ENCODE measurements at places on chromosomes 5 and 9.

GRCh38 chr9:136312436-136312835 is 8.5 kb upstream of the CCDC187 start:
- peak; percentile 20 for DNase-seq

DNA sequence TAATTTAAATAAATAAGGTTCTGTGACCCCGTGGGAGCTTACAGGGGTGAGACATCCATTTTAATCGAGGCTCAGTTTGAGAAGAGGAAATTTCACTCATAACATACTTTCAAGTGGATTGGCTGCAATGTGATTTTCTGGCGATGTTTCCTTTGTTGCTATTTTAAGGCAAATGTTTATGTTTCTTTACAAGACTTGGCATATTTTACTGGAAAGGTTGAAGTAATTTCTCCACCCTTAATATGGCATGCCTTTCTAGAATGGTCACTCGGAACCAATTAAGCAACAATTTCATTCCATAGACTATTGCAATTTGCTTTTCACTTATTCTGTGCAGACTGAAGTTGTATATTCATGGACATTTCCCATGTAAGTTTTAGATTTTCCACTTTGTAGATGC is 438.0 kb upstream of the WWC1 start:
- no peak for DNase-seq

DNA sequence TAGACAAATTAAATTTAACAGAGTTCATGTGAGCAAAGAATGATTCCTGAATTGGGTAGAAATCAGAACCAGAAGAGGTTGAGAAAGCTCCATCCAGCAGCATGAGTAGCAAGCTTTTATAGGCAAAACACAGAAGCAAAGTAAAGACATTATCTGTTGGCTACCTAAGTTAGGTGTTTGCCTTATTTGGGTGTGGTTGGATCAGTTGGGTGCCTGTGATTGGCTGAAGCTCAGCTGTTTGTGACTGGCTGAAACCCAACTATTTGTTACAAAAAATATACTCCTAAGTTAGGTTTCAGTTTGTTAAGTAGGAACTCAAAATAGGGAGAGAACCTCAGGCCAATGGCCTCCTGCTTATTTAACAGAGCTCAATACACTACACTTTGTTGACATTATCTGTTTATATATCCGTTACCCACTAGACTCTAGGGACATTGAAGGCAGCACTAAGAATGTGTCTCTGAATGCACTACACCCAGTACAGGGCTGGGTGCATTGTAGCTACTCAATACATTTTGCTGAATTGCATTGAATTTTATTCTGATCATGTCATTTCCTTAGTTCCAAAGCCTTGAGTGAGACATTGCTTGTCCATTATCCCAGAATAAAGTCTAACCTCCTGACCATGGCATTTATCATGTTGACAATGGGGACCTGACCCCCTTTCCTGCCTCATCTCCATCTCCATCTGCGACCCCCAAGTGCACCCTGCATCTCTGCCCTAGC is 98.7 kb downstream of the CCDC192 start:
- no peak for DNase-seq

GRCh38 chr9:131402073-131402472 is 8.2 kb downstream of the PRRC2B start:
- DNase-seq, result no peak

- DNase-seq, result no peak
These were observed at the start of gene HMMR for GRCh38 chr5:163460562-163461171. HMMR (plus strand) TSS chr5:163460632; CDS start chr5:163460693, 61 bp downstream.

GRCh38 chr5:16722097-16722495 is 105.3 kb upstream of the RETREG1 start:
- DNase-seq, result no peak

- DNase-seq, result no peak
These were observed 62.3 kb downstream of the GTF3C4 start for GRCh38 chr9:132732326-132733259.

GRCh38 chr9:27422279-27422834 is 101.7 kb upstream of the IFNK start:
- DNase-seq, result no peak

DNA sequence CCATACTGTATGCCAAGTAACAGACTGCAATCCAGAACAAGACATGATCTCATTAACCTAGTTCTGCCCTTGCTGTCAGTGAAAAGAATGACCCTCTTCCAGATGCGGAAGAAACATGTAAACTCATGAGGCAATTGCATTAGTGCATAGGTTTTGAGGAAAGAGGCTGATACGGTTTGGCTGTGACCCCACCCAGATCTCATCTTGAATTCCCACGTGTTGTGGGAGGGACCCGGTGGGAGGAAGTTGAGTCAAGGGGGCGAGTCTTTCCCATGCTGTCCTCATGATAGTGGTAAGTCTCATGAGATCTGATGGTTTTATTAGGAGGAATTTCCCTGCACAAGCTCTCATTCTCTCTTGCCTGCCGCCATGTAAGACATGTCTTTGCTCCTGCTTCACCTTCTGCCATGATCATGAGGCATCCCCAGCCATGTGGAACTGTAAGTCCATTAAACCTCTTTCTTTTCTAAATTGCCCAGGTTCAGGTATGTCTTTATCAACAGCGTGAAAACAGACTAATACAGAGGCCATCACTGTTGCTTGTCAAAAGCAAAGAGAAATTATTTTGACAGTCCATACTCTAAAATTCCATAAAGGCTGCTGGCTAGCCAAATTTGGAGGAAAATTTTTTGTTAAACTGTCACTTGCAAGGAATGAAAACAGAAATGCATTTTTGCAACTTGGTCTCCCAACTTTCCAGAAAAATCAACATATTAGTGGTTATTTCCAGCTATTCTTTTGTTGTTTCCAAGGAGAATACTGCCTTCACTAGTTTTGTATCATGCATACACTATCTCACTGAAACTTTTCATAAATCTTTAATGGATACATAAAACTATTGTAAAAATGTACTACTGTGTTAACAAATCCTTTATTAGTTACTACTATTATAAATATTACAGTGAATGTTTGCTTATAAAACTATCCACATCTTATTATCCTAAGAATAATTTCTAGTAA is 3.2 kb upstream of the ARL15 start:
- no peak for DNase-seq

DNA sequence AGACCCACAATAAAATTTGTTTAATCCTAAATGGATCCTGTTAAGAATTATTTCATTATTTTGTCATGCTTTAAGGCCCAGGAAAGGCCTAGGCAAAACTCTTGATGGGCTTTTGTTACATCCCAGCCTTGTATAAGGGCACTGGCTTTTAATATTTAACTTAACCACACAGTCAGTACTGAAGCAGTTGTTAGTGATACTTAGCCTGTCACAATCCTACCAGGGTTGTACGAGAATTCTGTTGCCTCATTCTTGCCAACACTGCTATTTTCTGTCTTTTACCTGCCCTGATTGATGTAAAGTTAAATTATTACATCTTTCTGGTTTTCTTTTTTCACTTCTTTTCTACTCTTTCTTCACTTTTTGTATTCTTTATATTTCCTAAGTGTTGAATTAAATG is 10.9 kb downstream of the ZNF169 start:
- DNase-seq, result no peak

- no peak for DNase-seq
These were observed 156.9 kb downstream of the CNTLN start for GRCh38 chr9:17291766-17292165.

DNA sequence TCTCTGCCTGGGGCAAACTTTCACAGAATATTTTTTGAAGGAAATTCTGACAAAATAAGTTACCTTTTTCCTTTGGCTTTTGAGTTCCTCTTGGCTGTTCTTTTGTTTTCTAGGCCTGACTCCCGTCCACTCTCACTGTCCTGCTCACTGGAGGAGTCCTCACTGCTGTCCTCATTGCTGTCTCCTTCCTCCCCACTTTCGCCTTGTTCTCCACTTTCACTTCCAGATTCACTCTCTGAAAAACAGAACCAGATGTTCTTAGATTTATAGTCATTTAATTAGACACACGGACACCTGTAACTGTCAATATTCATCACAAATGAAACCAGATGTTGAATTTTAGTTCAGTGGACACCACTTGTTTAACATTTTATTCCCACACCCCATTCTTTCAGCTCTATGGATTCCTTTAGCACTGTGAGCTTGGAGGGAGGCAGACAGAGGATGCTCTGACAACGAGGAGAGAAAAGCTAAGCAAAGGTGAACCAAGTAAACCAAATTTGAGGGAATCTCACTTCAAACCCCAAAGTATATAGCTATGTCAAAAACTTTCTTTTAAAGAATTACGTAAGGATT is 180.7 kb downstream of the AP3B1 start:
- DNase-seq, result no peak

DNA sequence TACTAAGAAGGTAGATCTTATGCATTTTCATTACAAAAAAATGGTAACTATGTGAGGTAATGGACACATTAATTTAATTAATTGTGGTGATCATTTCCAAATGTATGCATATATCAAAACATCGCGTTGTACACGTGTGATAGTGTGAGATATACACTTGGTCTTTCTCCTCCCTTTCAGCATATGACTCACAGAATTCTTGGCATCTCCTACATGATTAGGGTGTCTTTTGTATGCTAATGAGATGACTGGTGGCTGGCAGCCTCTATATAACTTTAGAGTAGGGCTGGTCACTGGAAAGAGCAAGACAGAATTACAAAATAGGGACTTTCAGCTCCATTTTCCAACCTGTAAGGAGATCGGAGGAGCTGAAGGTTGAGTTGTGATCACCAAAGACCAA is 1167.6 kb downstream of the CDH12 start:
- no peak for DNase-seq

DNA sequence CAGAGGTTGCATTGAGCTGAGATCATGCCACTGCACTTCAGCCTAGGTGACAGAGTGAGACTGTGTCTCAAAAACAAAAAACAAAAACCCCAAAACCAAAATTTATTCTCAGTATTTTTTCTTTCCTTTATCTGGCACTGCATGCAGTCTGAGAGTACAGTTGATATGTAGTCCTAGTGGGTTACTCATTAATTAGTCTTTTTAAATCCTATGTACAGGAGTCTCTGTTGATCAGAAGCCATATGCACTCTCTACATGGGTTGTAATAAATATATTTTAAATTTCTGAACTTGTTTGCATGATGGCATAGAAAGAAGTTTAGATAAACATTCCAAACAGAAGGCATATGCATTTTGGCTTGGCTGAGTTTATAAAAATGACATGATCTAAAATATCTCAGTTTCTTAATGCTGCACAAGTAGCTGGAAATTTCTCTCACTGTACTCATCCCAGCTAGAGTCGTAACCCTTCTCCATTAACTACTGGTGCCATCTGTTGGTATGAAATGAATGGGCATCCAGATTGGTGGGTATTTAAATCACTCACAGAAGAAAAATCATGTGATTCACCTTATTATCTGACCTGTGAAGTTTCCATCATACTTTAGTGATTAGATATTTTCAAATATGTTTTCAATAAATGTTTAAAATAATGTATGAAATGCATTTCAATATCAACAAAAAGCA is 284.8 kb downstream of the CTNND2 start:
- DNase-seq, result no peak

DNA sequence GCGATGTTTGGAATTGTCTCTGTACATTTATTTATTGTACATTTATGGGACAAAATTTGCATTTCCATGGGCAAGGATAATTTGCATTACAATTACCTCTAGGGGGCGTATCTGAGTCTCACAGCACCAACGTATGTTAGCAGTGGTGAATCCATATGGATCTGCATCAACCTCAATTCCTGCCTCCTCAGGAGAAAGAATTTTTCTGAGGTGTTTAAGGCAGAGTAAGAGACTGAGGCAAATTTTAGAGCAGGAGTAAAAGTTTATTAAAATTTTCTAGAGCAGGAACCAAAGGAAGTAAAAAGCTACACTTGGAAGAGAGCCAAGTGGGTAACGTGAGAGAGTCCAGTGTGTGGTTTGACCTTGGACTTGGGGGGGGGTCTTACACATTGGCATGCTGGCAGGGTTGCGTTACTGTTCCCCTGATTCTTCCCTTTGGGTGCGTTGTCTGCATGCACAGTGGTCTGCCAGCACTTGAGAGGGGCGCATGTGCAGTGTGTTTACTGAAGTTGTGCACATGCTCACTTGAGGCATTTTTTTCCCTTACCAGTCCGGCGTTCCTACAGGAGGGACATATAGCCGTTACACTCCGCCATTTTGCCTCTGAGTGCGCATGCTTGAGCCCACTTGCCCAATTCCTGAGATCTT is 21.0 kb upstream of the RAB14 start:
- no peak for DNase-seq

DNA sequence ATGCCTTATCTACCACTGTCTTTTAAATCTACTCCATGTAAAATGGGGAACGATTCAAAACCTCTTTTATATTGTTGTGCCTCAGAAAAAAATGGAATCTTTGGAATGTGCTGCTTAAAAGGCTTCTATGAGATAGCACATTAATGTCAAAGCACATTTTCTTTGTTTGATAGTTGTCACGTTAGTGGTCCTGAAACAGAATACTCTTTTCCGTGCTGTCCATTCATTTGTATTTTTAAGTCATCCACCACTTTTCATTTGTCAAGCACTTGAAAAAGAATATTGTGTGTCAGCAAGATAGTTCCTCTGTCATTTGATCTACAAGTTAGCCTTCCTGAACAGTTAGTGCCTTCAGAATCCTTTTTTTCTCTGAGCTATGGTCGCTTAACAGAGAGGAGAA is 246.9 kb downstream of the MAST4 start:
- no peak for DNase-seq

GRCh38 chr5:177958696-177959095 is 37.3 kb downstream of the PROP1 start:
- DNase-seq, result no peak

DNA sequence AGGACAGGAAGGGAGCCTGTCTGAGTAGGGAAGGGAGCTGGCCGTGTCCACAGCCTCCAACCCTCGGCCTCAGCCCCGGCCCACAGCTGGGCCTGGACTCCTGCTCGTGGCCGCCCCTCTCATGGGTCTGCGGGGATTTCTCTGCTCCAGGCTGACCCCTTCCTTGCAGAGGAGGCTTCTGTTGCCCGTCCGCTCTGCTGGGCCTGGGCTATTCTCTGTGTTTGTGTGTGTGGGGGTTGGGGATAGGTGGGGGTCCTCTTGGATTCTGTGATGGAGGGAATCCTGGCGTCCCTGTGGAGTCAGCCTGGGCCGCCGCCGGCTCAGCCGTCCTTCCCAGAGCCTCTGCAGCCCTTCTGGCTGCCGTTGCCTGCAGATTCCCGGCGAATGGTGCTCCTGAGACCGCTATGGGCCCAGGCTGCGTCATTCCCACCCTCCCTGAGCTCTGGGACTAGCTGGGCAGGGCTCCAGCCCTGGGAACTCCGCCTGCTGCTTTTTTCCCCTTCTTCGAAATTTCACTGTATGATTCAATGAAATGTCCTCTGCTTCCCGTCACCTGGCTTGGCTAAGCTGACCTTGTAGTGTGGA is 64.2 kb downstream of the FGF18 start:
- DNase-seq, result no peak

GRCh38 chr5:36443941-36444340 is 142.2 kb upstream of the RANBP3L start:
- DNase-seq, result no peak

Measured in activated T-helper 9 cell treated with anti-CD3 and anti-CD28 coated beads, Interleukin-2, amount 50 U/mL, for 16 hours (primary cell).